ENCODE measurements at places on chromosomes 2 and 18.

DNA sequence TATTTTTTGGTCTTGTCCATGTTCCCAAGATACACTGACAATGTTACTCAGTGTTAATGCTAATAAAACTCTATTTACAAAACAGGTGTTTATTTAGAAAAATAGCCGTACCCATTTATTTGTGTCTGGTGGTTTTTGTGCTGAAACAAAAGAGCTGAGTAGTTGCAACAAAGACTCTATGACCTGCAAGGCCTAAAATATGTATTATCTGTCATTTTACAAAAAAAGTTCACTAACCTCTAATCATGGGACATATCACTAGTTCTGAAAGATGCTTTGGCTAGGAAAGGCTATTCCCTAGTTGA is 59.2 kb upstream of the SLC25A52 start:
- no peak for DNase-seq

DNA sequence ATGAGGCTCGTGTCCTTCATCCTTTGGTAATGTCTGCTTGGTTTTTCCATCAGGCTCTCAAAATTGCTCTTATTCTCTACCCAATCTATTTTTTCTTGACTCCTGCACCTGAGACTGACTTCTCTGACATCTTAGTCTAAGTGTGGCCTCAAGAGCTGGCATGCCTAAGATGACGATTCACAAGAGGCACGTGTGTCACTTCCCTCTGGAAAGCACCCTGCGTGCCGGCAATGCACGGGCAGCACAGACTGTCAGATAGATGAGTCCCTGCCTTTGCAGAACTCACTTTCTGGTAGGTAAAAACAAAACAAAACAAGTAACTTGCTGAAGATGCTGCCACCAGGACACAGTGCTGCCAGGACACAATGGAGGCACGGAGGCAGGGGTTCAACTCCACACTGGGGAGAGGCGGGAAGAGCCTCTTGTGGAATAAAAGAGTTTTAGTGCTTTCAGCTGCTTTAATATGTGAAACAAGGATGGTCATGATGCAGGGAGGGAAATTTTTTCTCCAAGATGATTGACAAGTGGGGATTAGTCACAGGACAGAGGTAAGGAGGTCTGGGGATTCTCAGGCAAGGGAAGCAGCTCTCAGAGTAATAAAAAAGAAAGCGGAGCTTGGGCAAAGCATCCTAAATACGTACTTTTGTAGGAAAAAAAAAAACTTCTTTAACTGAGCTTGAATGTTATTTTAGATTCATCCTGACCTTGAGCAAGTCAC is 27.3 kb downstream of the CYB5A start:
- no peak for DNase-seq

- DNase-seq: no peak
These were observed 12.4 kb downstream of the RALB start for GRCh38 chr2:120265006-120265405.

GRCh38 chr2:10027660-10028330 is 15.6 kb upstream of the KLF11 start:
- DNase-seq: no peak

GRCh38 chr2:97801028-97801427 is 87.7 kb downstream of the ZAP70 start:
- DNase-seq: no peak

GRCh38 chr2:48854681-48855080 is 99.2 kb upstream of the LHCGR start:
- no peak for DNase-seq

GRCh38 chr2:56522605-56523089 is 338.9 kb downstream of the CCDC85A start:
- no peak for DNase-seq

GRCh38 chr2:220001751-220002150 is 374.3 kb downstream of the SLC4A3 start:
- DNase-seq: no peak

GRCh38 chr2:98476192-98476868 is 31.7 kb downstream of the INPP4A start:
- DNase-seq: no peak

- DNase-seq: no peak
These were observed 621.6 kb upstream of the LRRTM1 start for GRCh38 chr2:80926168-80926567.

DNA sequence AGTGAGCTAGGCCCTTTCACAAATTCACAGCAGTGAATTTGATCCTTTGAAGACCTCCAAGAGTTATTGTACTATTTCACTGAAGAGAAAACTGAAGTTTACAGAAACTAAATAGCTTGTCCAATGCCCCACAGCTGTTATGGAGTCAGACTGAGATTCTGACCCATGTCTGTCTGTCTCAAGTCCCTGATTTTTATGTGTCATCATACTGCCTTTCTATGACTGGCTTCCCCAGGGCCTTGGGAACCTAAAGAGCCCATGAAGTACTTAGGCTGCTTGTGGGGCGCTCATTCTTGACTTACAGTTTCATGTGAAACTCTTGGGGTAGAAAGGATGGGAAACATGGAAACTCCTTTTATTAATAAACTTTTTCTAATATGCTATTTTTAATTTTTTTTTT is 107.7 kb downstream of the ATL2 start:
- DNase-seq: no peak

GRCh38 chr2:196415384-196415783 is 224.1 kb upstream of the CCDC150 start:
- no peak for DNase-seq

DNA sequence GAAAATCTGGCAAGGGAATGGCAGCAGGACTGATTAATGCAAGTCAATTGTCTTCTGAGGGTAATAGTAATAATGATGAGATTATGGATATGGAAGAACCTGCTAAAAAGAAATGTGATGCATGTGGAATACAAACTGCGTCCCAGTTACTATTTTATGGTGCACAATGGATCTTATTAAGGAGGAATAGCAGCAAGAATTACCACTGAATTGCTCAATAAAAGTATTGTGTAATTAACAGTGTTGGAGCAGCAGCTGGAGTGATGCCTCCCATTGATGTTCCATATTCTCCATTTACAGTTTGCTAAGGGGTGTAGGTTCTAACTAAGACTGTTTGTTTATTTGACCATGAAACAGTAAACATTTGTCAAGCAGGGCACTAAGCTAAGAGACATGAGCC is 167.9 kb downstream of the HRH4 start:
- peak; percentile 89 for DNase-seq

DNA sequence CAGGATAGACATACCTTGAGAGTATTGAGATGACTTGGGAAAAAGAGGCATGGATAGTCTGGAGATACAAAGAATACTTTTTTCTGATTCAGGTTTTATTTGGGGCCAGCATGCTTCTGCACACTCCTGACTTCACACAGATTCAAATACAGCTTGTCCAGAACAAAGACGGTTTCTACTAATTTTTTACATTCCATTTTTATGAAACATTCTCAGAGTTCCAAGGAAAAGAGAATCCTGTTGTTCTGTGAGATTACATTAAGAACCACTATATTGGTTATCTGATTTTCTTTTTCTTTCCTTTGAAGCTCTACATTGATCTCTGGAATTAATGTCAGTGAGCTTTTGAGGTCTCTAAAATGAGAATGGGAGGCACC is 41.0 kb downstream of the PTPRM start:
- no peak for DNase-seq

DNA sequence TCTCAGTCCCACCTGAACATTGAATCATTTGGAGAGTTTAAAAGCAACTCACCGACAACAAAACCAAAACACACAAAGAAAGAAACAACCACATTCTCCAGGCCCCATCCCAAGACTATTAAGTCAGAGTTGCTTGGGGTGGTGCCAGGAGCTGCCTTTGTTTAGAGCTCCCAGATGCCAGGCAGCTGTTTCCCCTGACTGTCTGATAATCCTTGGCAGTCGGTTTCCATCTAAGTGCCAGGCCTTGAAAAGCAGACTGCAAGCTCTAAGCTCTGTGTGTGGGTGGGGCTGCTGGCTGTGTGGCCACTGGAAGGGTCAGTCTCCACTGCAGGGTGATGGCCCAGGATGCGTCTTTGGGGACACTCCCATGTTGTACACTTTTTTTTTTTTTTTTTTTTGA is 255.3 kb upstream of the AGAP1 start:
- DNase-seq: peak; percentile 84
